ENCODE measurements at places on chromosomes 5 and 9.

DNA sequence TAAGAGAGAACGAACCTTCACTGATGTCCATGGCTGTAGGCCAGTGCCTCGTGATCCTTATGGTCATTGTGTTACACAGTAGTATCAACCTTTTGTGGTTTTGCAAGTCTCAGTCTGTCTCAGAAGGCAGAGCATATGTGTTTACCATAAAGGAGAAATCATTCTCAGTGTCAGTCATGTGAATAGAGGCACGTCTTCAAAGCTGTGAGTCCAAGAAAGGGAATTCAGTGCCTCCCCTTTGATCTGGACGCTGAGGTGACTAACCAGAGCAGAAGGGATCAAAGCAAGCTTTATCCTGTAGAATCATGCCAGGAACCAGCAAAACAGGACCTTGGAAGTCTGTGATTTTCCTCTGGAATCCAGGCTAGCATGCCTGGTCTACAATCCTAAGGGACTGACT lies 433.9 kb downstream of the DNAH5 start:
- DNase-seq: no peak

- DNase-seq: no peak
Observed at GRCh38 chr5:113514289-113514635, 768 bp downstream of the YTHDC2 start.

- no peak for DNase-seq
Observed at GRCh38 chr5:5169466-5169865, 29.3 kb downstream of the ADAMTS16 start.

DNA sequence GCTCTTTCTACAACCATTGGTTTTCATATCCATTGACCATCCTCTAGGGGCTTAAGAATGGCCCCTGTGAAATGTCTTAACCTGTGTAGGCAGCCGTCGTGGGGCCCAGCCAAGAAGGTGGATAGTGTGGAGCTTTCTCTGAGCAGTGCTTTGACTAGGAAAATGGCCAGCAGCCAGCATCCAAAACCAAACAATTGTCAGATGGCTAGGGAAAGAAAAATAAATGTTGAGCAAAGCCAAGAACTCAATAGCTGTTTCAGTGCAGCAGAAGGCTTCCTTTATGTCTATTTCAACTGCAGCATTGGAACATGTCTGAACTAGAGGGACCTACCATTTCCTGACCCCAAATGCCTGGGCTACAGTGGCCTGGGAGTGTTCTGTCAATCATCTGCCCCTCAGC lies 374.9 kb downstream of the TLE4 start:
- DNase-seq: no peak

DNA sequence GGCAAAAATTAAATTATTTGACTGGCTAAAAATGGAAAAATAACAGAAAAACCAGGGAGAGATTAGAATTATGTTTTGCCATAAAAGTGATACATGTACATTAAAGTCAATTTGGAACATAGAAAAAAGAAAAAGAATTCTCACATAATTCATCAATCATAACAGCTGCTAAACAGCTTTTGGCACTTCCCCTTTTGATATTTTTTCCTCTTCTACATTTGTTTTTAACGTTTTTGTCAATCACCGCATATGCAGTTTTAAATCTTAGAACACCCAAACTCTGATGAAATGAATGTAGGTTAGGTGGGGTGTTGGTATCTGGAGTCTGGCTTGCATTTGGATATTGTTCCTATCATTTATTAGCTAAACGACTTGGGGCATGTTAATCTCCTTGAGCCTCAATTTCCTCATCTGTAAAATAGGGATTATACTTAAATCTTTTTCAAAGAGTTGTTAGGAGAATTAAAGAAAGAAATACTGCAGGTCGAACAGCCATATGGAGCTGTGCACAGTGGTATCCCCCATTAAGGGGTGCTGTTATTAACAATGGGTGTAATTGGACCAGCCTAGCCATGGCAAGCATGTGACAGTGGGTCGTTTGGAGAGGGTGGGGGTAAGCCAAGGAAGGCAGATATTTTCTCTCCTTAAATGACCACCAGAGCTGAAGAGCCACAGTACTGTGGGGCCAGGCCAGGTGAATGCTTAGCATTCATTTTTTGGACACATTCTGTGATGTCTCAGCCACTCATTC lies 22.6 kb downstream of the NPR3 start:
- DNase-seq: no peak

DNA sequence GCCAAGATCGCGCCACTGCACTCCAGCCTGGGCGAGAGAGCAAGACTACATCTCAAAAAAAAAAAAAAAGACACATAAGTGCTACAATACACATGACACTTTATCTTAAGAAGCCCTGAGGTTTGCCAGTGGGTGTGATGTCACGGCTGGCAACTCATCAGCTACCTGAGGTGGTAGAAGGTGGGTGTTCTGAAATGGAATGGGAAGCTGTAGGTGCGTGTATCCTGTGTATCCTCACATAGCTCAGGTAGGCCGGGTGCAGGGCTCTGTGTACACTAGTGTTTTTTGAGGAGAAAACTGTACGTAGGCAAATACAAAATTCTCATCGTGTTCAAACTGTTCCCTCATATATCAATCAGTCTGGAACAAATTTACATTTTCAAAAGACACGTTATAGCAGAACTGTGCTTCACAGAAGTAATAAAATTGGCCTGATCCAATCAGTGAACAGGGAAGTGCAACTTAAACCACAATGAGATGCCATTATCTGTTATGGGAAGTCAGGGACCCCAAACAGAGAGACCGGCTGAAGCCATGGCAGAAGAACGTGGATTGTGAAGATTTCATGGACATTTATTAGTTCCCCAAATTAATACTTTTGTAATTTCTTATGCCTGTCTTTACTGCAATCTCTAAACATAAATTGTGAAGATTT lies 10.4 kb downstream of the BICD2 start:
- DNase-seq: no peak

DNA sequence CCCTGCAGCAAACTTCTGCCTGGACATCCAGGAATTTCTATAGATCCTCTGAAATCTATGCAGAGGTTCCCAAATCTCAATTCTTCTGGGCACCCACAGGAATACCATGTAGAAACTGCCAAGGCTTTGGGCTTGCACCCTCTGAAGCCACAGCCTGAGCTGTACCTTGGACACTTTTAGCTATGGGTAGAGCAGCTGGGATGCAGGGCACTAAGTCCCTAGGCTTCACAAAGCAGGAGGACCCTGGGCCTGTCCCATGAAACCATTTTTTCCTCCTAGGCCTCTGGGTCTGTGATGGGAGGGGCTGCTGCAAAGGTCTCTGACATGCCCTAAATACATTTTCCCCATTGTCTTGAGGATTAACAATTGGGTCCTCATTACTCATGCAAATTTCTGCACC lies 12.3 kb downstream of the SPATA31D3 start:
- DNase-seq: no peak

GRCh38 chr5:32143617-32144377 lies 30.3 kb downstream of the GOLPH3 start:
- DNase-seq: no peak

GRCh38 chr5:175248416-175248905 lies 195.5 kb downstream of the DRD1 start:
- DNase-seq: no peak

GRCh38 chr9:35844628-35845270 lies 15.7 kb downstream of the TMEM8B start:
- DNase-seq: no peak

- DNase-seq: no peak
Observed at GRCh38 chr5:176897263-176897662, 1.9 kb downstream of the HK3 start.

DNA sequence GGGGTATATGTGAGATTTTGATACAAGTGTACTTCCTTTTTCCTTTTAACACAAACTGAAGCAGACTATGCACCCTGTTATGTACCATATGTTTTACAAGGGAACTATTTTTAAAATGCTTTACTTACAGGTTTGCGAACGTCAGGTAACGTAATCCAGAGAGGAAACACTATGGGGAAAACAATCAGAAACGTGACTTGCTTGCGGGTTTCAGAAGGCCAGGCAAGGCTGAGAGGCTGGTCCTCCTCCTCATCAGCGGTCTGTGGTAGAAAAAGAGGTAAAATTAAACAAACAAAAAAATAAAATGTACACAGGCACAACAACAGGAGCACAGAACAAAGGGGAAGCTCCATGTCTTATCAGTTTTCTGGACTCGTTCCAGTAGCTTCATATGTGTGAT lies 141.2 kb downstream of the ACER2 start:
- DNase-seq: no peak

DNA sequence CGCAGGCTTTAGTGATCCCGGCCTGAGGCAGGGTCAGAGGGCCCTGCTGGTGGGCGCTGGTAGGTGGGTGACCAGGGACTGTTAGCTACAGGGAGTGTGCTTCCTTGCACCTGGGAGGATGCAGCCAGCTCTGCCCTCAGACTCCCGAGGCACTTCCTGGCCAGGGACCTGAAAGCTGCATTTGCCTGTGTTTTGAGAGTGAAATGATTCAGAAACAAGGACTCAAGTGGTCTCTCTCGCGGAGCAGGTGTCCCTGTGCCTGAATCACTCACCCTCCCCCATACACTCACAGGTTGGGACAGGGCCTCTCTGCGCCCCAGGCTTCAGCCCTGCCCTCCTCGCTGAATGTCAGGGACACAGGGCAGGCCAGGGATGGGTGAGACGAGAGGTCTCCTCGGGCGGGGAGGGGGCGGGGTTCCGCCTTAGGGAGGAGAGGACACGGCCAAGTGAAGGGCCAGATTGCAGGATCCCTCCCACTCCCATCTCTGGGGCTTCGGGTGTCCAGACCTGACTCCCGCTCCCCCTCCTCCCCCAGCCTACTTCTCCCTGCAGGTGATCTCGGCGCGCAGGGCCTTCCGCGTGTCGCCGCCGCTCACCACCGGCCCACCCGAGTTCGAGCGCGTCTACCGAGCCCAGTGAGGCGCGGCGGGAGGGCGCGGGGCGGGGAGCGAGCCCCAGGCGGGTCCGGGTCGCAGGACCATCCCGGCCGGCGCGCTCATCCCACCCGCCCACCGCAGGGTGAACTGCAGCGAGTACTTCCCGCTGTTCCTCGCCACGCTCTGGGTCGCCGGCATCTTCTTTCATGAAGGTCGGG lies 1.5 kb downstream of the LTC4S start:
- no peak for DNase-seq

- DNase-seq: no peak
Observed at GRCh38 chr5:176687881-176688280, 40.6 kb downstream of the TSPAN17 start.

- DNase-seq: no peak
Observed at GRCh38 chr5:35862126-35862525, 5.4 kb downstream of the IL7R start.

DNA sequence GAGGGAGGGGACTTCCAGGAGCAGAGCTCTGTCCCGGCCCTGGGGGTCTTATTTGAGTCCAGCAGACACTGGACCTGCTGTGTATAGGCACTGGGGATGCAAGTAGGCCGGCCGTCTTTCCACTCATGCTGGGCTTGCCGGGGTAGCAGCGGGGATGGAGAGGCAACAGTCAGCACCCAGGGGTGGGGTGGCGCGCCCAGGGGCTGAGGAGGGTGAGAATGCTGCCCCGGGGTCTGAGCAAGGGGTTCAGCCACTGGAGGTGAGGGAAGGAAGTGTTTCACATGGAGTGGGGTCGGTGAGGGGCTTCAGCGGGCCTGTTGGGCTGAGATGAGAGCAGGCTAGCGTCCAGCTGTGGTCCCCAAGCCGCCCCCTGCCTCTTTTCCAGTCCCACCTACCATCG lies 88.8 kb downstream of the HMCN2 start:
- no peak for DNase-seq

DNA sequence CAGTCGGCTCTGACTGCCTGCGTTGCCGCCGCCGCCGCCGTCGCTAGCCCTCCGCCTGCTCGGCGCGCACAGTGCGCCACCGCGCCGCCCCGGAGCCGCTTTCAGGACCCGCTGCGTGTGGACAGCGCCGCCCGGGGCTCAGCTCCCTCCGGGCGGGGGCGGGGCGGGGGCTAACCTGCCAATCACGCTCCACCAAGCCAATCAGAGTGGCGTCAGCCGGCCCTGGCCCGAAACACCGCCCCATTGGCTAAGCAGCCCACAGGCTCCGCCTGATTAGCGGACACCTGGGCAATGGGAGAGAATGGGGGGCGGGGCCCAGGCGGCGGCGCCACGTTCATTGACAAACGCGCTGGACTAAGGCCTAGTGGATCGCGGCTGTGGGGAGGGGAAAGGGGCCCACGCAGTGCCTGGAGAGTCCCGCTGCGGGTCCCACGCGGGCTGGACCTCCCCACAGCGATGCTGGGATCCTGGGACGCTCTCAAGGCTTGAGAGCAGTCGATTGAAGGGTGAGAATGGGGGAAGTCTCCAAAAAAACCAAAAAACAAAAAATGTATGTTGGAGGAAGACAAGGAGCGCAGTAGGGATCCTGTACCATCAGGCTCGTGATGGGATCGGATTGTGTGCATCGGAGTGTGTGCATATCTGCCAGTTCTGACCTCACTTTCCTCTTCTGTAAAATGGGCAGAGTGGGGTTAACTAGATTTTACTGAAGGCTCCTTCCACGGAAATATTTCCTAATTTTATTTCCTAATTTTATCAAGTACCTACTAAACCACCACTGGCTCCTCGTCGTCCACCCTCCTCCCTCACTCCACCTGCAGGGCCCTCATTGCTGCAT lies 6.3 kb downstream of the PAX5 start:
- DNase-seq: no peak

DNA sequence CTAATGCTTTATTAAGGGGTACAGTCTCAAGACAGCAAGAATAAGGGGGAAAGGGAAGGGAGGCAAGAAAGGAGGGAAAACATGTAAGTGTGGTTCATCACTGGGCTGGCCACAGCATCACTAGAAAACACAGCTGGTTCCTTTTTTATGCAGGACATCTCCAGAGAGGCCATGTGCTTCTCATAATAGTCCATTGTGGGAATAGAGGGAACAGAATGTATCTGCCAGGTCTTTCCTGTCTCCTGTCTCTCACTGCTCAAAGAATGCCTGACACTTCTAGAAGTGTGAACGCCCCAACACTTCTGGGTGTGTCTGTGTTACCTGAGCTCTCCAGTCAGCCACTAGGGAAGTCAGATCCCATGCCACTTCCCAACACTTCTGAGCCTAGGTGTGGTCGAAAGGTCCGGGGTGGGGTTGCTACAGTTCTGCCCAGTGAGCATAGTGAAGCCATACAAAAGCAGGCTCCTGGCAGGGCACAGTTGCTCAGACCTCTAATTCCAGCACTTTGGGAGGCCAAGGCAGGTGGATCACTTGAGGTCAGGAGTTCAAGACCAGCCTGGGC lies 255.6 kb upstream of the SLC30A5 start:
- DNase-seq: no peak

DNA sequence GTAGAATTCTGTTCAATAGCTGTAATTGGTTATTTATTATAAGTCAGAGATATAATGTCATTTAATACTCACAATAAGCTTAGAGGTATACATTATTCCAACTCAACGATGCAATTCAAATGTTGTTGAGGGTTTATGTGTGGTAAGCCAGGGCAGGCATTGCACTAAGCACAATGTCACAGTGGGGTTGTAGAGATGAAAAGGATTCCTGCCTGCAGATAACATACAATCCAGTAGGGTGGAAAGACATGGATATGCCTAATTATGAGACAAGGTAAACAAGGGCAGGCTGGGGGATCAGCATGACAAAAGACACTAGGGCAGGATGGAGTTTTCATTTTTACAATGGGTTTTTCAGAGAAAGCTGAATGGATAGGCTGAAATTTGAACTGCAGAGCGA lies 98.7 kb upstream of the PALM2AKAP2 start:
- no peak for DNase-seq

Measured in GOT3 (cell line).